ENCODE measurements at places on chromosomes 3 and 15.
A peak's percentile ranks its signal among the peaks of the same experiment; 100 is the strongest.

DNA sequence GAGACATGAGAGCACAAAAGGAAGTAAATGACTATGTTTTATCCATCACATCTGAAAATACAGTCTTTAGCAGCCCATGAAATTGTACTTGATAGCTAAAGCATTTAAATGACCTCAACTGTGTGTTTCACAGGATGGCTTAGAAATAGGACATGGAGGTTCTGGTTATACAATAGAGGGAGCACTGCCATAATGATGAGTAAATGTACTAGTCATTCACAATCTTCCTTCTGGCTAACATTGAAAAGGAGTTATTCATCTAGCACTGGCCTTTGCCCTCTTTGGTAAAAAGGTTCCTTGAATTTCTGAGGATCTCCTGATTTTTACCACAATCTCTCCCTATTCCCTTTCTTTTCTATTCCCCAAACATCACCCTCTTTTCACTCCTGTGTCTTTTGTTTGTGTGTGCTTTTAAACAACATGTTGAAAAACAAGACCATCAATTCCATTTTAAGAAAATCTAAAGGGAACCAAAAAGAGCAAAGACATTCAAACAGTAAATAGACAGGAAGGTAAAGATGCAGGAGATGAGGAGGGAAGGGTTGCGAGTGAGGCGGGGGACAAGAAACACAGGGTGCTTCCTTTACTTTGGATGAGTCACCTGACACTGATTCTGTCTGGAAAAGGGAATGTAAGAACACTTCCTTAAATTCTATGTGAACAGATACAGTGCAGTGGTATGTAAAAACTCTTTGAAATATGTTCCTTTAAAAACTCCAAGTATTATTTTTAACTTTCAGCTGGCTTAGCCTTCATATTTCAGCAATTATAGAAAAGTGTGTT lies 619.0 kb downstream of the MECOM start:
- peak; percentile 31 for DNase-seq

- no peak for DNase-seq
Observed at GRCh38 chr15:45645026-45645980, 10.5 kb downstream of the SQOR start.

GRCh38 chr3:39343076-39343717 lies 13.7 kb downstream of the CCR8 start:
- peak; percentile 55 for DNase-seq

DNA sequence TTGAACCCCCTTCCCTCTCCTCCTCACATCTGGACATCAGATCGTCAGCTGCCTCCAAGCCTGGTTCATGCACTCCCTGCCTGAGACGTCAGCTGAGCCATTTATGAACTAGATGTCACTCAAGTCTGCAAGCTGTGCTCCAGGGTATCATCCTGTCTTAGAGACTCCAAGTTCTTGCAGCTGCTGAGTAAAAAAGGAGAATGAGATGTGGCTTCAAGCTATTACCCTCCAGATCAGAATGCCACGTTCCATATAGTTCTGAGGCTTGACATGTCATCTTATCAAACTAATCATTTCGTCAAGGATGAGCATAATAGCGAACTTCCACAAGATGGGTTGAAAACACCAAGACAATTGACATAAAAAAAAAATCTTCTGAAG lies 766.3 kb downstream of the TBL1XR1 start:
- no peak for DNase-seq

- DNase-seq, result no peak
Observed at GRCh38 chr3:168659015-168659414, 563.3 kb upstream of the GOLIM4 start.

DNA sequence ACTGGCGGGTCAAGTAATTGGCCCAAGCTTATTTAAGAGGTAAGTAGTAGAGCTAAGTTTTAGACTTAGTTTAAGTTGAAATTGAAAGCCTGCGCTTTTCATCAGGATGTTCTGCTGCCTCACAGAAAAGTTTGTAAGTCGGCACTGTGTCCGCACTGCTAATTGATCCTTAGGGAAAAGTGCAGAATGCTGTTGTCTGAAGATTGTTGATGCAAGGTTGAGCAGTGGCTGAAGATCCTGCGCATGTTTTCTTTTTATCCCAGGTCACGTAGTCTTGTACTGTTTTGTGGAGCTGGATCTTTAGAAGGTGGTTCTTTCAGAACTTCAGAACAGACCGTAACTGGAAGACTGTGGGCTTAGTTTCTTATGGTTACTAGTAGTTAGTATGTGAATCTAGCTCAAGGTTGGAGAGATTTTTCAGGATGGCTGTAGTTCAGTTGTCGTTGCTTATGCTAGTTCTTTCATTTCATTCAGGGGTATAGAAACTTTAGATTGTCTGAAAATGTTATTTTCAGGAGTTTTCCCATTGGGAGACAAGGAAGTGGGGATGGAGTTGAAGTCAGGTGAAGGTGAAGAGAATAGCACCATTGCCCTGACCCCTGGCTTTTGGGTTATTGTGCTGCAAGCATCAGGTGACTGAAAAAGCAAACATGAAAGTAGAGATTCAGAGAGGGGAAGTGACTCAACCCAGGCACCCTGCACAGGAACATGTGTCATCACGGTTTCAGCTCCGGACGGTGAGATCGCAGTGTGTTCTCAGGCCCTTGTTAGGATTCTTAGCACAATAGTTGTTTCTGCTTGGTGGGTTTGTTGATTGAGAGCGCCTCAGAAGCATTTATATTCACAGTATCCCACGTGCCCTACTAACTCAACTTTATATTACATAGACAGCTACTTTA lies 32.8 kb downstream of the AKAP13 start:
- DNase-seq, result peak; percentile 93

- no peak for DNase-seq
Observed at GRCh38 chr15:51732646-51733045, 4.8 kb downstream of the LYSMD2 start.

- peak; percentile 29 for DNase-seq
Observed at GRCh38 chr3:192171213-192171612, 556.1 kb downstream of the FGF12 start.

DNA sequence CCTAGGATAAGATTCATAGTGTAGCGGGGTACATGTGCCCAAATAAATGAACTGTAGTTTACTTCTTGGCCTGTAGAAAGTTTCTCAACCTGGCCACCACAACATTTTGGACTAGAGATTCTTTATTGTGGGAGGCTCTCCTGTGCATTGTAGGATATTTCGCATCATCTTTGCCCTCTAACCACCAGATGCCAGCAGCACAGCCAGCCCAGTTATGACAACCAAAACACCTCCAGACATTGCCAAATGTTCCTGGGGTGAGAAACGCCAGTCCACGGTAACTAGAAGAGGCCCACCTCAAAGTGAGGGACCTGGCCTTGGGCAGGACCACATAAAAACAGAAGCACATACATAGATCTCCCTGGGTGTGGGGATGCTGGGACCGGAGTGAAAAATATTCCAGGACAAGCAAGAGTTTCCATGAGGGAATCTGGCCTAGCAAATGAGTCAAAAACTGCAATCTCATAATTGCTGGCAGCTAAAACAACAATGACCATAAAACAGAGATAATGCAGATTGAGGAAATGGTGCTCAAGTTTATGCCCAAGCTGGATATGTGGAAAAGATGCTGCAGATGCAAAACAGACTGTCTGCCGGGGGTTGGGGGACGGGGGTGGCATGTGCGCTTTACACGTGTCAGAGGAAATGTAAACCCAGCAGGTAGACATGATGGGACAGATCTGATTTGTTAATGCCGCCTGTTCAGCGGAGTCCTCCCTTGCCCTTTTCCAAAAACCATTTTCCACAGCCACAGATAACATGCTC lies 39.7 kb downstream of the ARHGEF3 start:
- no peak for DNase-seq

DNA sequence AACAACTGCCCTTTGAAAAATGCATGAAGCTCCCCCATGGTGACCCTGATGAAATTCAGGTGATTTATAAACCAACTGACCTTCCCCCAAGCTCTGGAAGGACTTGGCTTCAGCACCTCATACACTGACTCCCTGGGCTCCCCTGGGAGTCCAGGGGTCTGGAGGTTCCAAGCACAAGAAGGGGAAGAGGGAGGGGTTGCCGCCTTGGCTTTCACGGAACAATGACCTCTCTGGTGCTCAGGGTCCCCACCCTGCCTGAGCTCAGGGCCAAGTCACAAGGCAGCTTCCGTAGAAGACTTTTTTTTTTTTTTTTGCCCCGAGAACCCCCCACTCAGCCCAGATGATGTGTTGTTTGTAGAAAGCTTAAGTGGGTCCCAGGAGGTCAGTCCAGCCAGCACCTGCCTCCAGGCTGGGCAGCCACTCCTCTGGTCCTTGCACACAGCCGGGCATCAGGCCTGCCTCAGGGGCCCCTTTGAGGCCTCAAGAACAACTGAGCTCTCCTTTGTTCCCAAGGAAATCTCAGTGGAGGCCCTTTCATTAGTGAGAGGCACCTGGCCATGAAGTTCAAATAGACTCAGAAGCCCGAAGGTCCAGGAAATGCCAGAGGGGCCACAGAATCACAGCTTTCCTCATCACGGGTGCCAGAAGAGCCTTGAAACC lies 14.0 kb upstream of the ALAS1 start:
- DNase-seq, result no peak

DNA sequence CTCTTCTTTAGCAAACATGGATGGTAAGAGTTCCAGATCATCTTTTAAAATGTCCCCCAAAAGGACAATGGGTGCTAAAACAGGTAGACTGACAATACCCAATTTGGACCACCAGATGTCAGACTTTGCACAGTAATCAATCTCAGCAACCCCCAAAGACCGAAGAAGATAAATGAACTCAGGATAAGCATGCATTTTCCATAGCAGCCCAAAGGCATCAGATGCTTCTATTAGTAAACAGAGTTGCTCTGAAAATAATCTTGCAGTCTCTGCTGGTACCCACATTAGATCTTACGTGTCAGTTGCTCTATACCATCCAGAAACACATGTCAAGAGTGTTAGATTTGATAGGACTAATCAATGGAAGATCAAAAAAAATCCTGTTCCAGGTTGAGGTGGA lies 20.6 kb downstream of the MYH15 start:
- no peak for DNase-seq

- DNase-seq, result no peak
Observed at GRCh38 chr3:57670543-57670942, 22.3 kb downstream of the DENND6A start.

- no peak for DNase-seq
Observed at GRCh38 chr3:129462361-129462968, 22.4 kb downstream of the IFT122 start.

- DNase-seq, result no peak
Observed at GRCh38 chr15:86855307-86856291, 775.9 kb downstream of the AGBL1 start.

DNA sequence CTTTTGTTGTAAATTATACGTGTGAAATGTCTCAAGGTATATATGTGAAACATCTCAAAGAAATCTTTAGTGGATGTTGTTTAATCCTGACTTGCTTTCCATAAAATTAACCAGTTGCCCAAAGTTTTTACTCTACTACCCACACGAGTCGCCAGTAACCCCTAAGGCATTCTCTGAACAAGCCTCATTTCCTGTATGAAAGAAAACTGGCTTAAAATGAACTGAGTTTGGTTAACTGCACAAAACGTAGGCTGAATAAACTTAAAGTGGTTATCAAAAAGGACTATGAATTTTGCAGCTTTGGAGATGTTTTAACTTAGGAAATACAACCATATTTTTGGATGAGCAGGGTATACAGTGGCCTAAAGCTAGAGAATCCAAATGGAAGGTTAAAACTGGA lies 2.7 kb upstream of the APPL1 start:
- no peak for DNase-seq

GRCh38 chr15:100016632-100017031 lies 283.4 kb upstream of the LYSMD4 start:
- DNase-seq, result no peak

- no peak for DNase-seq
Observed at GRCh38 chr3:182413061-182413460, 380.2 kb upstream of the ATP11B start.

DNA sequence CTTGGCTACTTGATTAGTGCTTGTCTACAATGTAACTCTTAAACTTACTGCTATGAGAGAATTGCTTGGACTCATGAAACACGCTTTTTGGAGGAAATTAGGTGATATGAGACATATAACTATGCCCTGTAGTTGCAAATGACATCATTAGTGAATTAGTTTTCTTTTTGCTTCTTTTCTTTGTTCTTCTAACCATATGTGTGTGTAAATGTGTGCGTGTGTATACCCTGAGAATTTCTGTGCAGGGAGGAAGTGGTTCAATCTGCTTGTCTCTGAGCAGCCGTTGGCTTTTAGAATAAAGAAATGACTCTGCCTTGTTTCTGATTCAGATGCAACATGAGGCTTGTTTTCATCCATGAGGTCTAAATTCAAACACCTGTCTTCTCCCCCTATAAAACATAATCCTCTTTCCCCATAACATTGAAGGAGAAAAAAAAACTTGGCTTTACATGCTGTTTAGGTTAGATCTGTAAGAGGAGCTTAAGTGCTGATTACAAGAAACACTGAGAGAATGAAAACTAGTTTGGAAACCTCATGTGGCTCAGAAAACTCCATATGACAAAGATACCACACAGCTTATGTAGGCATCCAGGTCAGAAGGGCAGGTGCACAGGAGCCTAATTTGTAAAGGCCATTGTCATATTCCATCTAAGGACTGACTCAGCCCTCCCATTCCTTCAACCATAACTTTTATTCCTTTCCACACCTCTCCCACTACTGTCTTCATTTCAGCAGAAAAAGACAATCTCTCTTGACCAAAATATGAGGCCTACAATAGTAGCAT lies 30.5 kb upstream of the BLM start:
- no peak for DNase-seq

- DNase-seq, result no peak
Observed at GRCh38 chr15:54097019-54097418, 118.8 kb downstream of the UNC13C start.

- DNase-seq, result no peak
Observed at GRCh38 chr3:128983293-128984069, 10.4 kb downstream of the CFAP92 start.

GRCh38 chr3:149654188-149654601 lies 3.6 kb downstream of the WWTR1 start:
- DNase-seq, result no peak

DNA sequence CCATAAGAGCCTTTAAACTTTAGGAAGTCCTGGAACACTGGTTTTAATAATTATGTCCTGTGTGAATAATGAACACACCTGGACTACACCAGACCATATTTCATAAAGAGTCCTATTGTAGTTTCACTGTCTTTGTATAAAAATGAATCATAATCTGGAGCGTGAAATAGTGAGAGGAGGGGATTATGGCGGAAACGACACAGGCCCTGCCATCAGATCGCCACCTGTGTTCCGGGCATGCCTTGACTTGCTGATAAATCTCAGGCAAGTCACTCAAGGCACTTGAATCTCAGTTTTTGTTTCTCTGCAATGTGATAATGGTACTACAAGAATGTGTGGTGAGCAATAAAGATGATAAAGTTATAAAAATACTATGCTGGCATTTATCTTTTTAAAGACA lies 995.5 kb downstream of the MCTP2 start:
- peak; percentile 85 for DNase-seq

DNA sequence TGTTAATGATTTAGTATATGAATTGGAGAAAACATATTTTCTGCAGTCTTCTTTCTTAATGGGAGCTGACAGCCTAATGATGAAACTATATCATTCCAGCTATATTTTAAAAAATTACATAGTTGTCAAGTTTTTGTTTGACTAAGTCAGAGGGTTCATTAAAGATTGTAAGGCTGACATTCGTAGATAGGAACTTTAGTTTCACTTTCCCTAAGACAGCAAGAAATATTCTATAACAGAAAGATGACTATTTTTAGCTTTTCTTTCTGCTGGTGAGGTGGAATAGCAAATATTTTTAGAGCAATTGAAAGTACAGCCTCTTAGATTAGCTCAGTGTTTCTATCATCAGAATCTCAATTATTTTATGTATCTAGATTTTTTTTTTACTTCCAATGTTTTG lies 60.2 kb downstream of the PIAS1 start:
- DNase-seq, result no peak
